Pancreas (tissue), 10 donors: ENCODE measurements at places on chromosomes 4 and X. TPM values are rescaled to one million over a fixed set of nuclear protein-coding genes. Genes with fewer than 3 reads are reported as not detected.

CSAG2 gene
- polyA plus RNA-seq, result not detected

PLS3 gene
- 25.7 TPM for polyA plus RNA-seq

DNA sequence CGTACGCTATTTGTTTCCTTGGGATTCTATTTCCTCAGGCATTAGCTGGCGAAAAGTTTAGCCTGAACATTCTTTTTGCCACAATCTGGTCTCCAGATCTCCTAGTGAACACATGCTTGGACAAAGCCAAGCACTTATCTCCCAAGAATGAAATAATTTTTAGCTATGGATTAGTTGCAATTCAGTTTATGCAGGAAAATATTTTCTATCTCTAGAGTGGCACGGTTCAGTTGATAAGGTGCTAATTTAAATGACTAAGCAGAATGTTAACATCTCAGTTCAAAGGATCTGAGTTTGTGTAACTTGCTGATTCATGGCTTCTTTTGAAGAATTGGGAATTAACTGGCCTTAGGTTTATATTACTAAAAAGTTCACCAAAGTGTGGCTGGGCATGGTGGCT lies 58.1 kb upstream of the JADE1 start:
- H3K4me3 ChIP-seq, result no peak overlapping the region
- no peaks in the 10 kb centered on the region for H3K27me3 ChIP-seq
- DNase-seq, result no peak
- H3K36me3 ChIP-seq, result no peaks in the 10 kb centered on the region

- DNase-seq, result no peak
- H3K27me3 ChIP-seq, result no peaks in the 10 kb centered on the region
- H3K4me3 ChIP-seq, result no peak overlapping the region
- no peak overlapping the region for H3K27ac ChIP-seq
- no peaks in the 10 kb centered on the region for H3K4me1 ChIP-seq
- H3K36me3 ChIP-seq, result no peaks in the 10 kb centered on the region
These were observed 782.2 kb downstream of the ARAP2 start for GRCh38 chr4:35461931-35462659.

DNA sequence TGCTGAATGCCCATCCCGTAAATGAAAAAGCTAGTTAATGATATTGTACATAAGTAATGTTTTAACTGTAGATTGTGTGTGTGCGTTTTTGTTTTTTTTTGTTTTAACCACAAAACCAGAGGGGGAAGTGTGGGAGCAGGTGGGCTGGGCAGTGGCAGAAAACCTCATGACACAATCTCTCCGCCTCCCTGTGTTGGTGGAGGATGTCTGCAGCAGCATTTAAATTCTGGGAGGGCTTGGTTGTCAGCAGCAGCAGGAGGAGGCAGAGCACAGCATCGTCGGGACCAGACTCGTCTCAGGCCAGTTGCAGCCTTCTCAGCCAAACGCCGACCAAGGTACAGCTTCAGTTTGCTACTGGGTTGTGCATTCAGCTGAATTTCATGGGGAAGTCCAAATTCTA lies at the start of gene SPP1:
Gene SPP1, plus strand, starts transcription at position 249 of the 400 bp plus-strand sequence. CDS start 1,182 bp downstream, outside the sequence.
- H3K4me3 ChIP-seq, result no peak within 1 kb of the TSS
- no peak for DNase-seq
- no peaks in the 10 kb centered on the region for H3K27me3 ChIP-seq
- H3K4me1 ChIP-seq, result no peaks in the 10 kb centered on the region

DNA sequence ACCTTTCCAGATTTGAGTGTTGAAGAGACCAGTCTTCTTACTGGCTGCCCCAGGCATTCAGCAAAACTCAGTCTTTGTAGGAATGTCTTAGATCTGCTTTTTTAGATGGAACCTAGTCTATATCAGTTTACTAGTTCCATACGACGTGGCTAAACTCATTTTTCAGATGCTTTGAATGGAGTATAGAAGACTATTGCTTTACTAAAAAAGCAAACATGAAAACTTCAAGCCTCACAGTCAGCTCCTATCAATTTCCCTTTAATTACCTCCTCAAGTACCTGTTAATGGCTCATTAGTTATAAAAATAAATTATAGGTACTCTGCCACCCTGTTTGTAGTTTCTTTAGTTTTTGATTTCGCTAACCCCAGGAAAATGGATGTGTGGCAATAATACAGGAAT lies 63.0 kb upstream of the STOX2 start:
- DNase-seq, result no peak
- H3K27ac ChIP-seq, result no peak overlapping the region
- no peaks in the 10 kb centered on the region for H3K36me3 ChIP-seq
- H3K4me3 ChIP-seq, result no peak overlapping the region
- no peaks in the 10 kb centered on the region for H3K4me1 ChIP-seq

DNA sequence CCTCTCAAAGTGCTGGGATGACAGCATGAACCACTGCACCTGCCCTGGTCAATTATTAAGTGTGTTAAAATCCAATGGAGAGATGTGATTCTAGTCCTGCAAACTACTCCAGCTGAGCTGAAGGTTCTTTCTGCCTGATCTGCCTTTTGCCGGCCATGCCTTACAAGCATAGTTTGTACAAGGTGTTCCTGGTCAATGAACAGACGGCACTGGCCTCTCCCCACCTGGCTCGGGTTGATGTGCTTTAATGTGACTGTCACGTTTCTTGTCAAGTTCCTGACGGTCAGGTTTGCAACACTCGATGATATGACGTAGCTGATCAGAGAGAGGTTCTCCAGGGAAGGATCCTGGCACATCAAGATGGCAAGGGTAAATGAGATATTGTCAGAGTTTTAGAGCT lies 23.1 kb upstream of the PHKA2 start:
- no peak overlapping the region for H3K4me3 ChIP-seq
- peak overlapping the region; percentile 5 for H3K27ac ChIP-seq
- no peaks in the 10 kb centered on the region for H3K4me1 ChIP-seq
- DNase-seq, result no peak
- no peaks in the 10 kb centered on the region for H3K36me3 ChIP-seq
- no peaks in the 10 kb centered on the region for H3K27me3 ChIP-seq
